ENCODE measurements at places on chromosomes 1 and 21.

- DNase-seq, result no peak
Observed at GRCh38 chr1:62245201-62245600, 50.6 kb downstream of the L1TD1 start.

DNA sequence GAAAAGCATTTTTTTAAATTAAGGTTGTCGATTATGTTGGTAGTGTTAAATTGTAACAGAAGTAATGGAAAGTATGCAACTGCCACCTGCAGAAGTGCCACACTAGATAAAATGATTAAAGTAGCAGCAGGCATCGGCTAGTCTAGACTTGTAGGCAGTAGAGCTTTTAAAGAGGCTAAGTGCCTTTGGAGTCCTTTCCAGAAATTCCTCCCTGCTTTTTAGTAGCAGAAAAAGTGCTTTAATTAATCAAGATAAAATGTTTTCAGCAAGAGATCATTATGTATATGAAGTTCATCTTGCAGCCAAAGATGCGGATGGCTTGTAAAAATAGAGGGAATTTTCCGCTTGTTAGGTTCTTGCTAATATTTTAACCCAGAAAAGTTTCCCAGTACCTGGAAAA, 87.1 kb upstream of the LRRC8D start:
- no peak for DNase-seq

DNA sequence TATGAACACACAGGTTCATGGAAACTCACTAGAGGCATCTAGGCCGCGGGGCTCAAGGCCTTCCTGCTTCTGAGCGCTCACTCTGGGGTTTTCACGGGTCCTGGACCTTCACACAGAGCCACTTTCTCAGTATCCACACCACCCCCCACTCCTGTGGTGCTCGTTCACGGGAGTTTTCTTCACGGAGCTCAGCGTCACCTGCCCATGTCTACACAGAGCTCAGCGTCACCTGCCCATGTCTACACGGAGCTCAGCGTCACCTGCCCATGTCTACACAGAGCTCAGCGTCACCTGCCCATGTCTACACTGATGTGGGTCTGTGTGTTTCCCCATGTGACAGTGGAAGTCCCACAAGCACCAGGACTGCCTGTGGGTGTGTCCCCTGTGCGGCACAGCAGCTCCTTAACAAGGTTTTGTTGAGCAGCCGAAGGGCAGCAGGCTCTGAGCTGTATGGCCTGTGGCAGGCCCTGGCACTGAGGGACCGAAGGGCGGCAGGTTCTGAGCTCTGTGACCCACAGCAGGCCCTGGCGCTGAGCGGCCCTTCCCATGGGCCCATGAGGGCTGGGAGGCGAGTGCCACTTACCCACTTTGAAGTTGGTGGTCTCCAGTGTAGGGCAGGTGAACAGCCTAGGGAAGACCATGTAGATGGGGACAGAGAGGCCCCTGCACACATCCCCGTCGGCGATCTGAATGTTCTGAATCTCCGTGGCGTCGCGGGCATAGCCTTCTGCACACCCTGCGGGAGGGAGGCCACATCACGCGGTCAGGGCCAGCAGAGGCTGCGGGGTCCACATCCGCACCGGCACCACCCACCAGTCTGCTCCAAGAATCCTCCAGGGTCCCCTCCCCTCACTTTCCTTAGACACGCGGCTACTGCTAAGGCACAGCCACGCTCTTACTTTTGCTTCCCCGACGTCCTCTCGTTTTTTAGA, 39.8 kb downstream of the VPS26C start:
- no peak for DNase-seq

DNA sequence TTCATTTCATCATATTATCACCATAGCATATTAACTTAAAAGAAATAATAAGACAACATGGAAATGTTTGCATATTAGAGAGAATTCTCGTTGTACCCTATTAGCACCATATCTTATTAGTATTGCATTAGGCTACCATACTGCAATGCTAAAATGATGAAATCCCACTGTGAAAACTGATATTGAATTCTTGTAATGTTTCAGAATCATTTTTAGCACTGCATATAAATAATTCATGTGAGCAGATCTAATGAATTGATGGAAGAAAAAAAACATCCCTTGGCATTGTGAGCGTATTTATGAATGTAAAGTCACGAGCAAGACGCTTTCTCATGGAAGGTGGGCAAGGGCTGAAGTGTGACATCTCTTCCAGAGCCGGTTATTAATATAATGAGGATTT, 257.1 kb upstream of the PTBP2 start:
- DNase-seq, result no peak

GRCh38 chr1:178571807-178572206, 58.9 kb downstream of the TEX35 start:
- DNase-seq, result no peak

All from activated CD4-positive, alpha-beta T cell treated with anti-CD3 and anti-CD28 coated beads, Interleukin-2, amount 50 U/mL, for 1 hour (primary cell).